ENCODE measurements at places on chromosomes 7 and 10. TPM values are rescaled to one million over a fixed set of nuclear protein-coding genes. Genes with fewer than 3 reads are reported as not detected.

Gene GARIN1A
- total RNA-seq = 0.18 TPM

Gene NUDT13
- total RNA-seq = 1.1 TPM

DNA sequence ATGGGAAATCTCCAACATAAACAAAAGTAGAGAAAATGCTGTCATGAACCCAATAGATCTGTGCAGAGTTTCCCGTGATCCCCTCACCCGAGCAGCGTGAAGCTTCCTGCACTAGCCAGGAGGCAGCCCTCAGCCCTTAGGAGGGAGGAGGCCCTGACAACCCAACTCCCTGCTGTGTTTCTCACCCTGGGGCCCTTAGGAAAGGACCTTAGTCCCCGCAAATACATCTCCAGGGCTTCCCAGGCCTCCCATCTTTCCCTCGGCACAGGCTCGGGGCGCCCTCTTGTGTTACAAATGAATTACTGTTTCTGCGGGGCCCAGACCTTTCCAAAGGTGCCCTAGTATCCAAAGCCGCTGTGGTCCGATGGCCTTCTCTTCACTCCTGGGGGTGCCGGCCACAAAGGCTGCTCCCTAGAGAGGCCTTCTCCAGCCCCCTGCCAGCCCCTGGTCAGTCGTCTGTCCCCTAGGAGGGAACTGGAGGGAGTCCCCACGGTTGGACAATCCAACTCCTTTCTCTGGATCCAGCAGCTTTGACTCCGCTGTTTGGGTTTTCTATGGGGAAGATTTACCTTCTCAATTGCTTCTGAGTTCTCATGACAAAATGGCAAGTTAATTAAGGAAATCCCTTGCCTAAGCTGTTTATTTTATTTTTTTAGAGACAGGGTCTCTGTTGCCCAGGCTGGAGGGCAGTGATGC is 49.9 kb upstream of the SH2B2 start:
- DNase-seq = peak; percentile 56

DNA sequence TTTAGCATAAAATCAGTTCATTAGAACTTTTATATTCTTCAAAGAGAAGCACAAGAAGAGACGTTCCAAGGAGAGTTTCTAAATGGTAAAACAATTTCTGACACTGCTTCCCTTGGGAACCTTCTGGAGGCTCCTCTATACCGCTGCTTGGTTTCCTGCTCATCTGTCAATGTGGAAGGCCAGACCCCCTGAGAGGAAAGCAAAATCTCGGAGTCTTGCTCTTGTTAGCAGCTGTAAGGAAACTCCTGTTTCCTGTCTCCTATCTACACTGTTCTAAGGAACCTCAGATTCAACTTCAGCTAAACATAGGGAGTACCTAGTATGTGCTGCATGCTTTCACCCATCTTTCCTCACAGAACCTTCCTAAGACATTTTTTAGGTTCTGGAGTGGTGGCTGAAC is 322.2 kb downstream of the BMPER start:
- no peak for DNase-seq

DNA sequence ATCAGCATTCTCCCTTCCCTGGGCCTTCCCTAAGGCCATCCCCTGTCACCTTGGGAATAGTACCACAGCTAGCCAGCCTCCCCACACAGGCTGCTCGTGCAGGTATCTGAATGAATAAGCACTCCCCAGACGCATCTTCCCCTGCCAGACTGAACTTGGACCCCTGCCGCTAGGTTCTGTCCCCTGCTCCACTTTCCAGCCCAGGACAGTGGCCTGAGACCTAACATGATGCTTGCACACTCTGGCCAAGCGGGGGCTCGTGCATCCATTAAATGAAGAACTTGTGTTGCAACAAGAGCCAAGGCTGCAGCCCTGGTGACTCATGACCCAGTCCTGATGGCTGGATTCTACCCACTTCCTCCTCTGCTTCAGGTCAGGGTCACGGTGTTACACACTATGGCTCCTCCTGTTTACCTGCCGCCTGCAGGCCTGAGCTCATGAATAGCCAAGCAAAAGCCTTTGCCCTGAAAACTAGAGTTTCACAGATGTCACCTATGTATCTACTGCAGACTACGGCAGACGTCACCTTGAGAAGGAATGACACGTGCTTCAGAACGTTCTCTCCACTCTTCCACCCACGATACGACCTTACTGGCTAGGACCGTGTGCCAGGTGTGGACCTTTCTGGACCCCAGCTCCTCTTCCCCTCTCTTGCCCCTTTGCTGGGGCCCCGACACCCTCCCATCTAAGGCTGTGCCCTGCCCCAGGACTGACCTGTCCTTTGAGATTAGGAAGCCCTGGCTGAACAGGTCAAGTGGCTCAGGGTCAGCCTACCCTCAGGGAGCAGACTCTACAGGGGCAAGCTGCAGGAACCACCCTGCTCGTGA is 6.5 kb downstream of the ASB13 start:
- peak; percentile 79 for DNase-seq

DNA sequence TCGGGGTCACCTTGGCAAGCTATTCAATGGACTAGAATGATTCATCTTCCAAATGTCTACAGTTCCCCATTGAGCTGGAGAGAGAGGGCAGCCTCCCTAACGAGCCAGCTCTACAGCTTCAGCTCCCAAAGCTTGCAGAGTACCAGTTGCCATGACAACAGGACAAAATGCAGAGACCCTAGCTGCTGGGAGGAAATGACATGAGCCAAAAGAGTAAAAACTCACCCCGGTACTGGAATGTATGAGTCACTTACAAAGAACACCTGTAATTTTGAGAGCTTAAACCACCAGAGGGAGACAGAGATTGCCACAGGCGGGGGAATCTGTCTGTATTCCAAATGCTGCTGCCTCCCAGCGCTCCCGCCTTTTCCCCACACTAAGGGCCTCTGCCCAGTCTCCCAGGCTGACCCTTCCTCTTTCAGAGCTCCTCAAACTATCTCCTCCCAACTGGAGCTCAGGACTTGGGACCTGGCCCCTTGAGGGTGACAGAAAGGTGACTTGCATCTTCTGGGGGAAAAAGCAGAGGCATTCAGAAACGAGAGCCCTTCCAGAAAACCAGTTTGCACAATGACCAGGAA is 95.5 kb downstream of the CUL2 start:
- peak; percentile 76 for DNase-seq

GRCh38 chr10:71487726-71488125 is 91.0 kb downstream of the CDH23 start:
- DNase-seq = no peak

DNA sequence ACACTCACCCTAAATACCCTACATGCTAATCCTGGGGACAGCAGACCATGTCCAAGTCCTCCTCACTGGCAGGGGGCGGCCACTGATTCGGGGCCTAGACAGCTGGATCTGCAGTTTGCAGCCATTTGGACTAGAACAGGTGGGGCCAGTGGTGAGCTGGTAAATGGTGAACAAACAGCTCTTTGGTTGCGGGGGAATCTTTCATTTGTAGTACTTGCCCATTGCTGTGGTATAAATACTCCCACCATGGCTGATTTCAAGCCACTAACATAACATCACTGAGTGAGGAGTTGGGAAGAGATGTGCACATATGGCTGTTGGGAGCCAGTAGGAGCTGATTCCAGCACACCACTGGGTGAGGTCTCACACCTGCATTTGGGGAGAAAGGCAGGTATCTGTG is 13.5 kb downstream of the ZNF503 start:
- DNase-seq = no peak

Gene ADAMTS14
- total RNA-seq = under 0.01 TPM

- no peak for DNase-seq
These were observed 355.3 kb upstream of the AUTS2 start for GRCh38 chr7:69243016-69243415.

- DNase-seq = peak; percentile 31
These were observed 150.0 kb downstream of the ZNF33B start for GRCh38 chr10:42488416-42488815.

- no peak for DNase-seq
These were observed 164.3 kb downstream of the JAZF1 start for GRCh38 chr7:28016297-28016696.

DNA sequence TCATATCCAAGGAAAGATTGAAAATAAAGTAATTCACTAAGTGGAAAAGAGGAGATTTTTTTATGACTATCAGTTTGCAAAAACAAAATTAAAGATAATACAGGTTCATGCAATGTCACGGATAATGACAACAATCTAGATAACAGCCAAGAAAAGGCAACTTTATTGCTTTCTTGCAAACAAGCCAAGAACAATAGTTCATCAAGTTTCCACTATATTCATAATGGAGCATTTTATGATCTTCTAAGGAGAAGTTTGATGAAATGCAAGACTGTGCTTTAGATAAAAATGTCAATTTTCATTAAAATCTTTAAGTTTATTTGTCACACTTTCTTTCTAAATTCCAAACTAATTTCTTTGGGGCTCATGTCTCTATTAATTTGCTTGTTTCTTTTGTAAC is 53.9 kb upstream of the NRP1 start:
- DNase-seq = no peak

GRCh38 chr10:49010295-49010694 is 70.7 kb upstream of the LRRC18 start:
- DNase-seq = no peak

GRCh38 chr10:43628956-43629355 is 19.7 kb downstream of the ZNF32 start:
- DNase-seq = no peak

DNA sequence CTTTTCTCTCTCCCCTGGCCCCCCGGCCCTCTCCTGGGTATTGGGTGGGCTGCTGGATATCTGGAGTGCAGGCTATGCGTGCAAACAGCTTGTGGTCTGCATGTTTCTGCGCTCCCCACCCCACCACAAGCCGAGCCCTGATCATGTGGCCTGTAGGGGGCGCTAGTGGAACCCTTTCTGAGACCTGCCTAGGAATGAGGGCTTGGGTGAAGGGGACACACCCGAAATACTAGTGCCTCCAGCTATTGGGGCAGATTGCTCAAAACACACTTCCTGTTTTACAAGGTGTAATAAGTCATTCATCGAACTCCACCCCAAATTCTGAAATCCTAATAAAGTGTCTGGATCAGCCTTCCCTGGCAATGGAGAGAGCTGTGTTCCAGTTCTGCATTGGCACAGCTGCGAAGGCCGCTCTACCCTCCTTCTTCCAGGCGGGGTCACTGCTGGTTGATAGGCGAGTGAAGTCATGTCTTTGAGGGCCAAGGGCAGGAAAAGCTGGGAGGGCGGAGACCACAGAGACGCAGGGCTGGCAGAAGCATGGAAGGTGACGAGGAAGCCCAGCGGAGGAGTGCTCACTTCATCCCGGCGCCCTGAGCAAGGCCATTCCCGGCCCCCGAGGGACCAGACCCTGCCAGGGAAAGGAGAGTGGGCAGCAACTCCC is 19.8 kb upstream of the PRRT4 start:
- DNase-seq = no peak

DNA sequence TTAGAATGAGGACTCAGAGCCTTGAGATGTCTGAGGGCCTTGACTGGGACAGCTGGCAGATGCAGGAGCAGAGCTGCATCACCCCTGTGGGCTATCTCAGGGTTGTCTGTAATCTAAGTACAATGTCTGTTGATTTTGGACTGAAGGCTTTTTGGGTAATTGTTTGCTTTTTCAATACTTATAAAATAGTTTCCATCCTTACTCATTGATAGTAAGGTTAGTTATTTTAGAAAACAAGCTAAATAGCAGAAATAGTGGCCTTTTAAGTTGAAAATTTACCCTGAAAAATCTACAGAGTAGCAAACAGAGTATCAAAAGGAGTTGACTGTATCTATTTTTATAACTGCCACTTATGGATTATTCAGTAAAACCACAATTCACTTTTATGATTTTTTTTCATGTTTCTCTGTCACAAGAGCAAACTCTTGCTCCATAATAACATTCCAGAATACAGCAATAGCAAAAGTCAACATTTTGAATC is 179.7 kb downstream of the CFTR start:
- DNase-seq = peak; percentile 67

Gene ANKRD22
- not detected for total RNA-seq

GRCh38 chr7:126803990-126804389 is 448.8 kb downstream of the GRM8 start:
- no peak for DNase-seq

- no peak for DNase-seq
These were observed 22.8 kb downstream of the PWWP2B start for GRCh38 chr10:132419538-132420468.

Gene SAP25
- not detected for total RNA-seq

DNA sequence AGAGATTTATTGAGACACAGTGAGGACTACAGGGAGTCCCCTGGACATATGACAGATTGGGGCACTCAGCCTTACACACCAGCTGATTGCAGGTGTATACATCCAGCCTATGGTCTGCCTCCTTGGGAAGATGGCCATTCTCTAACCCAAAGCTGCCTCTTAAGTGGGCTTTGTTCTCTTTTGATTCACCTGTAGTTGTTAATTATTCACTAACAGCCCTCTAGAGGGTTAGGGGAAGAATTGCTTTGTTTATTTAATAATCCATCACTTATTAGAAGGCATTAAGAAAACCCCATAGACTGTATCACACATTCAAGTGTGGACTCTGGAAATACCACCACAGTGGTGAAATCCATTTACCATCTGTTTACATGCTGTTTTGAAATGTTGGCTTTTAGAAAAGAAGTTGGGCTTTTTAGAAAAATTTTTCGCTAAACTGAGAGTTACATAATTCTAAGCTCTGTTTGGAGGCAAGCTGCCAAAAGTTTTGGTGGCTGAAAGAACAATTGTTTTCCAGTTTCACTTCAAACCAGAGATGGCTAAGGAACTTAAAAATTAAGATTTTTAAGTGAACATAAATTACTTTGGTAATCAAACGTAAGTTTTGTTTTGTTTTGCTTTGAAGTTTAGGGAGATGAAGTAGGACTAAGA is 379.1 kb downstream of the ADRA2A start:
- no peak for DNase-seq

Gene SSC4D
- total RNA-seq = 0.56 TPM

Gene STK17A
- total RNA-seq = 81.9 TPM

DNA sequence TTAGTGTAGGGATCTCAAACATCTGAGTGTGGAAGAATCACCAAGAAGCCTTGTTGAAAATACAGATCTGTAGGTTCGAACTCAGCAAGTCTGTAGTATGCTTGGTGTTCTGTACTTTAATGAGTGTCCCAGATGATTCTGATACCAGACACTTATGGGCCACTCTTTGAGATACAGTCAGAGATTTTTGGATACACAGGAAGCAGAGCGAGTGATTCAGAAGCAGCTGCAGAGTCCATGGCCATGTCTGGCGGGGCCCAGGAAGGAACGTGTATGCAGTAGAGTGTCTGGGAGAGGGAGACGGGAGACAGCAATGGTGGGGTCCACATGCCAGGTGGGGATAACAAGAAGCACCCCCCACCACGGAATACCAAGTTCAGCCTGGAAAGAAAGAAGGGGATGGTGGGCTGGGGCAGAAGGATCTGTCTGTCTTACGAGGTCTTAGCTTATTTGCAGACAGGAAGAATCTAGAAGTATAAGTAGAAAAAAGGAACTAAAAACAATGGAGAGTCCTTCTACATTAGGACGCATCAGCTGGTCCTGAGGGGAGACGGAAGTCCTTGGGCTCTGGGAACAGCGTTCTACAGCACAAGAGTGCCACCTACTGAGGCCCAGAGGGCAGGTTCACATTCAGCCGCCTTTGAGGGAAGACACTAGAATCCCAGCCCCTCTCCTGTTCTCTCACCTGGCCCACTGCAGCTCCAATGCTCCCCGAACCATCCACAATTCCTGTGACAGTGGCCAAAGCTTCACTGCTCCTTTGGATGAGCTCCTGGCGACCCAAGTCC is 55.4 kb downstream of the SLC37A3 start:
- DNase-seq = peak; percentile 63

- DNase-seq = peak; percentile 38
These were observed 658.3 kb downstream of the SUGCT start for GRCh38 chr7:40793132-40793531.
